ENCODE measurements at places on chromosomes 3 and 15. TPM values are rescaled to one million over a fixed set of nuclear protein-coding genes. Genes with fewer than 3 reads are reported as not detected.

The IGSF10 gene
- total RNA-seq = not detected

The NPRL2 gene
- 28.7 TPM for total RNA-seq

The ERICH6 gene
- 0.28 TPM for total RNA-seq

The KIF15 gene
- total RNA-seq = 0.64 TPM

The CLCN2 gene
- 3.9 TPM for total RNA-seq

The PEX11A gene
- total RNA-seq = not detected

The BCHE gene
- not detected for total RNA-seq

The MORC1 gene
- total RNA-seq = not detected

The RASL12 gene
- total RNA-seq = not detected

The LCTL gene
- not detected for total RNA-seq

The CHRM5 gene
- not detected for total RNA-seq

The GOLGA8M gene
- 2.1 TPM for total RNA-seq

The CNTN6 gene
- not detected for total RNA-seq

The PCOLCE2 gene
- total RNA-seq = not detected

The PYDC2 gene
- not detected for total RNA-seq

The ARGFX gene
- not detected for total RNA-seq
